ENCODE measurements at places on chromosomes 12 and 14. TPM values are rescaled to one million over a fixed set of nuclear protein-coding genes. Genes with fewer than 3 reads are reported as not detected.

Gene DPPA3
- polyA plus RNA-seq = not detected

Gene TMEM233
- not detected for polyA plus RNA-seq

Gene DTX1
- polyA plus RNA-seq = not detected

Gene ERBB3
- polyA plus RNA-seq = 4.7 TPM

Gene SLC5A8
- polyA plus RNA-seq = not detected

Gene TMEM119
- polyA plus RNA-seq = 80.6 TPM

Gene RAD51B
- polyA plus RNA-seq = 5.6 TPM
